ENCODE measurements at places on chromosomes 16 and 17.

DNA sequence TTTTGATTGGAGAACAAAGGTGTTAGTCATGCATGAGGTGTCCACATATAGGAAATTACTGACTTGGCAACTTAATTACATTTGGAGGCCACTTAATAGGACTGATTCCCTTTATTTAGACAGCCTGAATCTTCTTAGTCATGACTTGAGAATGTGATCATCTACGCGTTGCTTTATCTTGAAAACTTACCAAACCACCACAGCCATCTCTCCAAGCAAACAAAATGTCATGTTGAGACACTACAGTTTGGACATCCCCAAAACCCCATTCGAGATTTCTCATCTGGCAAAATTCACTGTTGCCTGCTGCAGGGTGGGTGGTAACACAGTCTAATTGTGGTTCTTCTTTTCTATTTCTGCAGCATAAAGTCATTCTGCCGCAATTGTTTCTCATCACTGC is 176.5 kb upstream of the CDH5 start:
- DNase-seq = no peak

- DNase-seq = peak; percentile 11
Observed at GRCh38 chr16:22898874-22899348, 84.9 kb downstream of the HS3ST2 start.

DNA sequence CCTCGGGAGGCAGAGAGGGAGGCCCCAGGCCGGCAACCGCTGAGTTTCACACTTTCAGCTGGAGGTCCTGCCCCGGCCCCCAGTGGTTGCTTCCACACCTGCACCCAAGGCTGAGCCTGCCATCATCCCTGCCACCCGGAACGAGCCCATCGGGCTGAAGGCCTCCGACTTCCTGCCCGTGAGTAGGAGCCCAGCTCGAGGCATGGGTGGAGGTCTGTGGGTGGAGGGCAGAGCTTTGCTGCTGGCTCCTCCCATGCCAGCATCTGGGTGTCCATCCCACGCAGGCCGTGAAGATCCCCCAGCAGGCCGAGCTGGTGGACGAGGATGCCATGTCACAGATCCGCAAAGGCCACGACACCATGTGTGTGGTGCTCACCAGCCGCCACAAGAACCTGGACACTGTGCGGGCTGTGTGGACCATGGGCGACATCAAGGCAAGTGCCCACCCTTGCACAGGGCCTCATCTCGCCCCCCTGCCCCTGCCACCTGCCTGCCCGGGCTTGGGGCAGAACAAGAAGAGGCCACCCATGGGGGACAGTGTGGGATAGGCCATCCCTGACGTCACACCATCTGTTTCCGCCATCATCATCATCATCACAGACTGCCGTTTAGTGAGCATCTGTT is 19.6 kb downstream of the KATNB1 start:
- no peak for DNase-seq

GRCh38 chr17:57920916-57921703 is 34.1 kb downstream of the CUEDC1 start:
- no peak for DNase-seq

DNA sequence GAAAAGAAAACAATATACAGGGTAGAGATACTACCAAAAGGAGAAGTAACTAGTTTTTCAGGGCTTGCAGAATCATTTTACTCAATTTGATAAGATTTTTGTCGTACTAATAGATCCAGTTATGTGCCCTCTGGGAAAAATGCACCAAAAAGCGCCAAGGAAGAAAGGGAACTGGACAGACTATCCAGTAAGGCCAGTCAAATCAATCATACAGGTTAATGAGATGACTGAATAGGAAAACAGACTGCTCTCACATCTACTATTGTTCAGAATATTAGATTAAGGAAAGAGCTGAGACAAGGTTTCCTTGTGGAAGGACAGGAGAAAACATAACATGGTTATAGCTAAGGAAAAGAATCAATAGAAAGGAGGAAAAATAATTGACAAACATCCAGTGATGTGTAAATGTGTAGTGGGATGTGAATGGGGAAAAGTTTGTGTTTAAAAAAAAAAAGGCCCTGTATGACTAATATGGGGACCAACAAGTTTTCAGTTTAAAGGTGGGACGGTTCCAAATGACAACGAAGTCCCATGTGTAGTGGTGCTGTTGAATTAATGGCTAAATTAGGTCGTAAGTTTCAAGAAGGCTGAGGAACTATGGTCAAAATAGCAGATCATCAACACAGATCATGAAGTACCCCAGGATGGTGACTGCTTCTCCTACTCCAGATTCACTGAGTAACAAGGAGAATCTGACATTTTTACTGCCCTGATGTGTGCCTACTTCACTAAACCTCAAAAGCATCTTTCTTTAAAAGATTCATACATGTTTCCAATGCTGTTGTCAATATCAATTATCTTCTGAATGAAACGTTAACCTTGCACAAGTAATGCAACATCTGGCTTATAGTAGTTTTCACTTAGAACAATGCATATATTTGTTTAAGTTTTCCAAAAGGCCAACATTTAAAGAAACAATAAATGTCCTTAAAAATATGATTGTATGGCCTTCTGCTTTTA is 40.7 kb downstream of the BRIP1 start:
- DNase-seq = no peak

DNA sequence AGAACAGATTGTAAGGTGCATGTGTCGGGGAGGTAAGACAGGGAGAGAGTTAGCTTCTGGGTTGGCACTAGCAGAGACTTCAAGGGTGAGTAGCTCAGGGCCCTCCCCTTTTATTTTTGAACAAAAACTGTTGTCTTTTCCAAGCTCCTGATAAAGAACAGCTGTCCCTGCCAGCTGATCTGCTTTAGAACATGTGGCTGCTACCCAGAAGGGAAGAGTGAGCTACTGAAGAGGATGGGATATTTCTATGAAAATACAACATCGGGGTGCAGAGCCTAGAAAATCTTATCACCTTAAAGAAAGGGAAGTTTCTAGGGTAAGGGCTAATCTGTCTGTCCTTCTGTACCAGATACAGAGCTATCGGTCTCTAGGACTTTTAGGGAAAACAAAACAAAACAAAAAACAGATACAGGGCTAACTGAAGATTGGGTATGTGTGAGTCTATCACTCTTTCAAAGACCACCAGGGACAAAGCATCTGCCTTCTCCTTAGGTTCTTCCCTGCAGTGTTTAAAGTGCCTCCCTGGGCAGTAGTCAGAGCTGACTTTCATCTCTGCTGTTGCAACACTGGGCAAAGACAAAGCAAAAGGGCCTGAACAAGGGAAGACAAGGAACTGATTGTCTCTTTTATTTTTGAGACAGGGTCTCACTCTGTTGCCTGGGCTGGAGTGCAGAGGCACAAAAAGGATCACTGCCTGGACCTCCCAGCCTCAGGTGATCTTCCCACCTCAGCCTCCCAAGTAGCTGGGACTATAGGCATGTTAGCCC is 5.0 kb upstream of the DHRS13 start:
- no peak for DNase-seq

GRCh38 chr17:82205720-82206508 is 6.7 kb downstream of the CCDC57 start:
- DNase-seq = peak; percentile 81

DNA sequence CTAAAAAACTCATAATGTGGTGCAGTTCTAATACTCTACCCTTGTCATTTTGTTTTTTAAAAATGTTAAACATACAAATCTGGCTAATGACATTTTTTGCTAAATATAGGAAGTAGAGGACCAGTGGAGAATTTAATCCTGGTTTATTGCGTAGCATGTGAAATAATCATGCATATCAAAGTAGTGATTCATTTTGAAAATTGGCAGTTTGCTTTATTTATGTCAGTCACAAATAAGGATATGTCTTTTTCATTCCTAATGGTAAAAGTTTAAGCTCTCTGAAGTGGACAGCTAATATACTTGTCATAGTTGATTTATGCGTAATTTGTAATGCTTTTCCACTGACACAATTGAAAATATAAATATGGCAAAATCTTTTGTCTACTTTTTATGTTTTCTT is 224.2 kb downstream of the BCAS3 start:
- no peak for DNase-seq

GRCh38 chr17:68601565-68602288 is 560 bp upstream of the FAM20A start:
- no peak for DNase-seq
